ENCODE measurements at places on chromosomes 7 and 10.

DNA sequence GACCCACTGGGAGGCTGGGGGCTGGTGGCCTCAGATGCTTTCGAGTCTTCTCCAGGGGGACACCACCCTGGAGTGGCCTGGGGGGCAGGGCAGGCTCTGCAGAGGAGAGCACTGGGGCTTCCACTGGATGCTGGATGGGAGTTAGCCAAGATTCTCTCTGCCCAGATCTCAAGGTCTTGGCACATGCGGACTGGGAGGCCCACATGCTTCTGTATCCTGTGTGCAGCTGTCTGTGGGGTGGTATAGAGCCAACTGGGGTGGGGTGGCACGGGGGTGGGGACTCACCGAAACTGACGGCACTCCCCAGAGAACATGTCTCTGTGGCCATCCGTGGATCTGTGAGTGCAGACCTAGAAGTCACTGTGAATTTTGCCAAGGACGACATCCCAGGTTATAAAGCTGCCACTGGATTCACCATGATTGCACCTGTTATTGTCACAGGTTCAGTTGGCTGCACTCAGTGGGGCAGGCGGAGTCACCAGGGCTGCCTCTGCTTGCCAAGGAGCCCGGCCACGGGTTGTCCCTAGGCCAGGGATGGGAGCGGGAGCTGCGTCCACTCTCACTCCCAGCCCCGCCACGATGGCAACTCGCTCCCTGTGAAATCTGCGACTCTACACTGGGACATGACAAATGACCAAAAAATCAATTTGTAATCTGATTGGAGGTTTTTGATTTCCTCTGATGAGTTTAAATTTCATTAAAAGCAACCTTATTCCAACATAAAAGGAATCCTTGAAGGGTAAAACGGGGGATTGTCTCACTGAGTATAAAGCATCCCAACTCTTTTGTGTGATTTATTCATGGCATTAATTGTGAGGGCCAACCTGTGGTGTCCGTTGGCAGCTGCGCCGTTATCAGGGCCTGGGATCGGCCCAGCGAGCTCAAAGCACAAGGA lies 131.3 kb downstream of the EBF3 start:
- no peaks in the 10 kb centered on the region for H3K4me1 ChIP-seq
- H3K36me3 ChIP-seq: no peaks in the 10 kb centered on the region
- no peak for DNase-seq
- no peaks in the 10 kb centered on the region for H3K27me3 ChIP-seq
- no peak overlapping the region for H3K4me3 ChIP-seq
- no peak overlapping the region for H3K27ac ChIP-seq

GRCh38 chr10:72274213-72274729 lies 547 bp downstream of the DDIT4 start:
- peak overlapping the region; percentile 100 for H3K27ac ChIP-seq
- DNase-seq: no peak
- peaks cover 4% of the 10 kb centered on the region for H3K36me3 ChIP-seq
- no peaks in the 10 kb centered on the region for H3K27me3 ChIP-seq
- peak overlapping the region; percentile 78 for H3K4me3 ChIP-seq

GRCh38 chr10:133315847-133316246 lies 7.1 kb downstream of the ZNF511 start:
- peaks cover 10% of the 10 kb centered on the region for H3K36me3 ChIP-seq
- no peak overlapping the region for H3K27ac ChIP-seq

DNA sequence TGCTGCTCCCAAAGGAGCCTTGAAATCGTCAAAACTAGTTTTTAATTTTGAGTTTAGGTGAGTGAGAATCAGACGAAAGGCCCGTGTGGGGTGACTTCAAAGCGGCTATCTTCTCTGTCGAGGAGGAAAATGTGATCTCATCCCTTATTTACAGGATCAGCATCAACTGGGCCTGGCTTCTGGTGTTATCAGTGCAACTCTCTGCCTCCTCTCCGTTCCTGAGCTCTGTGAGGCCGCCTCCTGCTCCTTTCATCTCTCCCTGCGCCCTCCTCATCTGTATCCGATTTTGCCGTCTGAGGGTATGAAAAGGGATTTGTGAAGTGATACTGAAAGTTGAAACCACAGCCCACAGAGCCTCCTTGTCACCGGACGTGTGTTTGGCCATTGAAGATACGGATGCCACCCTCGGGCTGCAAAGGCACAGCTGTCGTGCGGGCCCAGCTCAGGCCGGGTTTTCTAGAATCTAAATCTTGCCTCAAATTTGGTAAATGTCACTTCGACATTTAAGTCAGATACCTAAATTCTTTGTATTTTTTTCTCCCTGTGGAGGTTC lies 408.7 kb upstream of the ADARB2 start:
- no peak overlapping the region for H3K4me3 ChIP-seq
- H3K4me1 ChIP-seq: no peaks in the 10 kb centered on the region
- no peak overlapping the region for H3K27ac ChIP-seq
- DNase-seq: no peak
- no peaks in the 10 kb centered on the region for H3K36me3 ChIP-seq
- H3K27me3 ChIP-seq: no peaks in the 10 kb centered on the region

DNA sequence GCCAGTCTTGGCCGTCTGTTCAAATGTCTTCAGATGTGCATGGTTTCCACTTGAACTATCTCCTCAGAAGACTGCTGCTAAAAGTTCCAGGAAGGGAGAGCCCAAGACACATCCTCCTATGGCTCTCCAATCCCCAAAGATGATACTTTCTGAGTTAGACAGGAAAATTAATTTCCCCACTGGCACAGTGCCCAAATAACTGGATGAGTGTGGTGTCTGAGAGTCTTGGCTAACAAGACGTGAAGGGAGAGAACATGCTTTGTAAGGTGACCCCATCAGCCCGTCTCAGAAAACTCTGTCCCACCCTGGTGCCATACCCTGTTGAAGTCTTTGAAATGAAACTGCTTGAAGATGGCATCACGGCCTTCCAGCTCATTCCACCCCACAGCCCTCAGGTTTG lies 2.9 kb downstream of the PCBD1 start:
- H3K27ac ChIP-seq: no peak overlapping the region
- no peaks in the 10 kb centered on the region for H3K36me3 ChIP-seq
- DNase-seq: no peak
- peaks cover 24% of the 10 kb centered on the region for H3K4me1 ChIP-seq

All from tibial nerve (tissue), 4 donors.